HCEC 1CT (cell line): ENCODE measurements at places on chromosomes 11 and 22.

DNA sequence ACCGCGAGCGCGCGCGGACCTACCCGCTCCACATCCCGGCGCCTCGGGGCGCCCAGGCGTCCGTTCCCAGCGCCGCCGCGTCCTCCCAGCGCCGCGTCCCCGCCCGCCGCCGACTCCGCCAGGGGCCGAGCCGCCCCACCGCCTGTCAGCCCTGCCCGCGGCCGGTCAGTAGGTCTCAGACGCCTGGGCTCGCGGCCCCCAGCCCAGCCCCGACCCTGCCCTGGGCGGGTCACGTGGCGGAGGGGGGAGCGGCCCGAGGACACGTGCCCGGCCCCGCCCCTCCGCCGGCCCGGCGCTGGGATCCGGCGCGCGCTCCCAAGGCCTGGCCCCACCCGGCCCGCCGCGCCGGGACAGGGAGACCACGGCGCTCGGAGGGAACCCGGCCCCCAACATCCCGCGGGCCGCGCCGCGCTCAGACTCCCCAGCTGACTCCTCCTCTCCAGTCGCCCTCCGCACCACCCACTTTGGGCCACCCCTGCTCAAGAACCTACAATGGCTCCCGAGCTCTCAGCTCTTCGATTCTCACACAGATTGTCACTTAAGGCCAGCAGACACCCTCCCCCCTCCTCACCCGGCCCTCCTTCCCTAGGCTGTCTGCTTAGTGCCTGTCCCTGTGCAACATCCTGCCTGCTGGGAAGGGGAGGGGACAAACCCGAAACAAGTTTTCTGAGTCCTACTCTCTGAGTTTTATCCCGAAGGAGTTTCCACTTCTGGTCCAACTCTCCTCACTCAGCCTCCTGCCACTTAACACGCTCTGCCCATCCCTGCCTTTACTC, at the start of gene RAB3IL1:
Gene RAB3IL1, minus strand, starts transcription at position 233 of the 776 bp plus-strand sequence. Its CDS starts 199 bp downstream, at position 34.
- DNase-seq, result no peak

DNA sequence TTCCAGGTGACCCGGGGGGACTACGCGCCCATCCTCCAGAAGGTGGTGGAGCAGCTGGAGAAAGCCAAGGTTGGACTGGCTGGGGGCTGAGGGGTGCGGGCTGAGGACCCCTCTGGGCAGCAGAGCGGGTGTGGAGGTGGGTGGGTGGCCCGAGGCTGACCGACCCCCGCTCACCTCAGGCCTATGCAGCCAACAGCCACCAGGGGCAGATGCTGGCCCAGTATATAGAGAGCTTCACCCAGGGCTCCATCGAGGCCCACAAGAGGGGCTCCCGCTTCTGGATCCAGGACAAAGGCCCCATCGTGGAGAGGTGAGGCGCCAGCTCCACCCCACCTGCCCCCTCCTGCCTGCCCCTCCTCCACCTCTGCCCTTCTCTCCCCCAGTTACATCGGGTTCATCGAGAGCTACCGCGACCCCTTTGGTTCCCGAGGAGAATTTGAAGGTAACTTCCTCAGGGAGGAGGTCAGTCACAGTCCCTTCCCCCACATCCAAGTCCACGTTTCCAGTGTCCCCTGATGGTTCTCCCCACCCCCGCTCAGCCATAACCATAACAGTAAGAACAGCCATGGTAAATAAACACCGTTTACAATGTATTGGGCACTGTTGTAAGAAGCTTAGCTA, 11.2 kb downstream of the DPP3 start:
- no peak for DNase-seq

DNA sequence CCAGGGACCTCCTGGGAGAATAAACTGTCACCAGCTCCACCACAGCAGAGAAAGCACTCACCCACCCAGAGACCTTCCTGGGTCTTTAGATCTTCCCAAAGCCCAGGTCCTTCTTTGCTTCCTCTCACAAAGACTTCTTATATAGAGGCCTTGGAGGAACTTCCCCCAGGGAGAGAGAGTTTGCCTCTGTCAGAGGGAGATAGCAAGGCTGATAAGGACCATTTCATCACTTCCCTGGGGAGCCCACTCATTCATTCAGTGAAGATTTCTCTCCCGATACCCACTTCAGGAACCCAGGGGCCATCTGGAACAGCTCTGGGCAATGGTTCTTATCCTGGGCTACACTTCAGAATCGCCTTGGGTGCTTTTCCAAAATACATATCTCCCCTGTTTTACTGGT, at the start of gene PRG2:
Gene PRG2, minus strand, starts transcription at position 116 of the 400 bp plus-strand sequence. CDS start 706 bp downstream, outside the sequence.
- DNase-seq, result no peak

DNA sequence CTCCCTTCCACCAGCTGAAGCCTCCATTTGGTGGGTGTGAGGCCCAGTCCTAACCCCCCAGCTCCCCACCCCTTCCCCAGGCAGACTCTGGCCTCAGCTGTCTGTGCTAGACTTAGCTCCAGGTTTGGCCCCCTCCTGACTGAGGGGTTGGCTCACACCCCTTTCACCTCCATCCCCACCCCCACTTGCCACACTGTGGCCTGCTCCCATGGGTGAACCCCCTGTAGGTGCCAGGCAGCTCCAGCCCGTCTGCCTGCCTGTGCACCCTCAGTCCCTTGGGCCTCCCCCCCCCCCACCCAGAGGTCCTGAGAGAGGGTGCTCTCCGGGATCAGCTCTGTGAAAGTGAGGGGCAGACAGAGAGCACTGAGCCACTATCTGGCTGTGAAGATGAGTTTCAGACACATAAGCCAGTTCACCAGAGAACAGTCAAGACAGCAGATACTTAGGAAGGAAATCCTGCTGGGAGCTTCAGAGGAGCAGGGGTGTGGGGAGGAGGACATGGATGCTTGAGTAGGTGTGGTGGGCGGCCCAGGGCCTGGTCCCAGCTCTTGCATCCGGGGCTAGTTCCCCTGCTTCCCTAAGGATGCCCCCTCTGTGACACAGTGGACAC, 36.2 kb downstream of the PPM1F start:
- DNase-seq, result no peak

- DNase-seq, result no peak
Observed at GRCh38 chr22:21991304-21991596, 8.7 kb upstream of the TOP3B start.

- DNase-seq, result no peak
Observed at GRCh38 chr11:72673284-72673942, 809 bp downstream of the PDE2A start.

- DNase-seq, result no peak
Observed at GRCh38 chr22:48405741-48406140, 1421.9 kb downstream of the BRD1 start.
